ENCODE measurements at places on chromosomes 11 and 22. TPM values are rescaled to one million over a fixed set of nuclear protein-coding genes. Genes with fewer than 3 reads are reported as not detected.

KRTAP5-8 gene
- not detected for polyA plus RNA-seq

C22orf23 gene
- not detected for polyA plus RNA-seq

SLC5A4 gene
- 0.50 TPM for polyA plus RNA-seq

HIPK3 gene
- 74.2 TPM for polyA plus RNA-seq

MYOD1 gene
- 49.6 TPM for polyA plus RNA-seq

BTG4 gene
- not detected for polyA plus RNA-seq

ADM2 gene
- 0.25 TPM for polyA plus RNA-seq

ANKK1 gene
- polyA plus RNA-seq, result not detected

IL10RA gene
- not detected for polyA plus RNA-seq

OR52E2 gene
- not detected for polyA plus RNA-seq

HBG1 gene
- polyA plus RNA-seq, result 4.2 TPM

CCDC82 gene
- 54.9 TPM for polyA plus RNA-seq

B3GAT3 gene
- polyA plus RNA-seq, result 17.7 TPM
